Tibial nerve (tissue), 4 donors: ENCODE measurements at places on chromosomes 2 and 18.

DNA sequence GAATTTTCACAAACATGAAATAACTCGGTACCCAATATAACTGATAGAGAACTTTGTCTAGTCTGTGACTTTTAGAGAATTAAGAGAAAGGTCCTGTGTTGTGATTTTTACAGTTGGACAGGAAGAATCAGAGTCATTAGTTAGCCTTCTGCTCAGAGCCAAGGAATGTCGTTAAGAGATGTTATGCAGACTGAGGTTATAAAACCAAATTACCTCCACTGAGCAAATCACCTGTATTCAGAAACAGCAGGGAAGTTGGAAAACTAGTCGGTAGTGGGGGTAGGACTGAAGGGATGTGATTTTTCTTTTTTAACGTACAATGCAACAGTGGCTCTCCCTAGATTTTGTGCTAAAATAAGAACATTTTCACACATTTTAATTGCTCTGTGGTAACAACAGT is 18.5 kb downstream of the TANK start:
- no peak for DNase-seq

GRCh38 chr2:8303322-8303832 is 378.5 kb upstream of the ID2 start:
- peak; percentile 47 for DNase-seq

DNA sequence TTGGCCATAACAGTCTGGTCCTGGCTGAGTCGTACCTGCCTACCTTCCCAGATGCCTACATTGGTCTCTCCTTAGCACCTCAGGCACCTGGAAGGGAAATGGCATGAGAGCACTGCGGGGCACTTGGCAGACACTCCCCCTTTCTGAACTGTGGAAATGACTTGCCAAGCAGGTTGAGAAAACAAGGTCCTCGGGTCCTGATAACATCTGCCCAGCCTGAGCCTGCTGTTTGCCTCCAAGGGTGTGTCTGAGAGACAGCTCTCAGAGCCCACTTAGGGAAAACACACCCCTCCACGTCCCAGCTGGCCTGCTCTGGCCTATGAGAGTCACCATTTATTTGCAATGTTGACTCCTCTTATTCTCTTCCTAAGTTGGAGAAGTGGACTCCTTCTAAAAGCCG is 10.5 kb downstream of the FAM110C start:
- DNase-seq, result no peak

DNA sequence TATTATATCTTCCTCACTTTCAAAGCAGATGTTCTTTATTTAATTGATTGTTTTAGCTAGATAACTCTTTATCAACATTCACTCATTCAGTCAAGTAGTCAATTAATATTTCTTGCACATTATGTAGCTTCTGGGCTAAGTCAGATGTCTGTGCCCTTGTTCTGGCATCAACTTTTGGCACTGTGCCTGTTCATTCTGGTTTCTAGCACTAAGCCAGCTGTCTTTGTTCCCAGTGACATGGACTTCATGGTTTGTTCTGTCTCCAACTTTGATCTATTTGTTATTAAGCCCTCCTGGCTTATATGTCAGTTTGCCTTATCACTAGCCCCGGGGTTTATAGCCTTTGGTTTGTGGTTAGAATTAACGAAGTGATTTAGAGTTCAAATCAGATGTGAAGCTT is 247.9 kb upstream of the SYT4 start:
- no peak for DNase-seq

DNA sequence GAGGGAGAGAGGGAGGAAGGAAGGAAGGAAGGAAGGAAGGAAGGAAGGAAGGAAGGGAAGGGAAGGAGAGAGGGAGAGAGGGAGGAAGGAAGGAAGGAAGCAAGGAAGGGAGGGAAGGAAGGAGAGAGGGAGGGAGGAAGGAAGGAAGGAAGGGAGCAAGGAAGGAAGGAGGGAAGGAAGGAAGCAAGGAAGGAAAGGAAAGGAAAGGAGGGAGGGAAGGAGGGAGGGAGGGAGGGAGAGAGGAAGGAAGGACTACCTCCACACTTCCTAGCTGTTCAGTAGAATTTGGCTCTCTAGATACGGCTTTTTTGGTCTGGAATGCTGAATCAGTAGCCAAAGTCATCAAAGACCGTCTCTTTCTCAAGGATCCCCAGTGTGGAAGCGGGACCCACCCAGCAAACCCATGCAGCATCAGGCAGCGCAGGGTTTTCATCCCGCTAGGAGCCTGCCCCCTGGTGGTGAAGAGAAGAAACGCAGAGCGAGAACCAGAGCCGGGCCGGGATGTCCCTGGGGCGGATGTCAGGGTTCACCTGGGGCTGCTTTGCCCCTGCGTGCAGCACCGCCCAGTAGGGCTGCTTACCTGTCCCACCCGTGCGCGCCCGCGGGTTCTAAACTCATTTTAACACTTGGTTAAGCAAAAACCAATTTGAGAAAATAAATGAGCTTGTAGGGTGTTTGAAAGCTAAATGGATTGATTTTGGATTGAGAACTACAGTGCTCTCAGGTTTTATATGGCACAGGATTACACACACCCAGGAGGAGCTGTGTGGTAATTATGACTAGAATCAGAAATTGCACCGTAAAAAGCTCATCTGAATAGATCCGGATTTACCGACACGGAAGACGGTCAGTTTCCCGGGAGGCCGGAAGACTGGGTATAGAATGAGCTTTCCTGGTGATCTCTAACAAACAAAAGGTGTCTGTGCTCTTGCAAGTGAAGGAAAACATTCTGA is 48.1 kb upstream of the ARL4C start:
- DNase-seq, result peak; percentile 63

GRCh38 chr2:192298664-192299063 is 103.9 kb upstream of the TMEFF2 start:
- DNase-seq, result no peak

- DNase-seq, result no peak
Observed at GRCh38 chr2:127037476-127037875, 69.5 kb downstream of the BIN1 start.

- no peak for DNase-seq
Observed at GRCh38 chr2:3078684-3079083, 298.9 kb downstream of the EIPR1 start.

DNA sequence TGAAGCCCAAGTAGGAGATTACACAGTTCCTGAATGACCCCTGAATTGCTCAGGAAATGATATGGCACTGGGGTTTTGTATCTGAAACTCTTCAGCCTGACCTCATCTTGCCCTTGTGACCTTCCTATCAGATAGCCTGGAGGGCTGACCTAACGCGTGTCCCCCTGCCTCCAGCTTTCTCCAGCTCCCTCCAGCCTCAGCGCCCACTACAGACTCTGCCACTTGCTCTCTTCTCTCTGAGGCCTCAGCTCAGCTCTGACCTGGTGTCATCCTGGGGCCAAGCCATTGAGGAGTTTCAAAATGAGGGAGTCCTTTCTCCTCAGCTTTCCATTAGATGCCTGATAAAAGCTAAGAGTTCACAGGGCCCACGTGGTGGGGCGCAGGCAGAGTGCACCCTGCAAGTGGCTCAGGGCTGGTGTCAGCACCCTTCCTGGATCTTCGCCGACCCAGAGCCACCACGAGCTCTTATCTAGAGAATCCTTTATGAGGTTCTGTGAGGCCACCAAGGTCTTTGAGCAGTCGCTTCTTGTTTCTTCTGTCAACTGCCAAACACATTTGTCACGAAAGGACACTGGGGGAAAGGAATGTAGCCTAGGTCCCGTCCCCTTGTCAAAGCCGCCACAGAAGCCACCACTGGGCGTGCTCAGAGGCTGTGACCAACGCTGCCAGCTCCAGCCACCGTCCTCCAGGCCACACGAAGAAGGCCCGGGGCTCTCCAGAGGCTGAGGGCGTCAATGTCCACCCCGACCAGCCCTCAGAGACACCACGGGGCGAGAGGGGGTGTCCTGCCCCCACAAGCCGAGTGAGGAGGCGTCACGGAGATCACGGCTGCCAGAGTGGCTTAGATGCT is 131.3 kb upstream of the GPC1 start:
- DNase-seq, result no peak

DNA sequence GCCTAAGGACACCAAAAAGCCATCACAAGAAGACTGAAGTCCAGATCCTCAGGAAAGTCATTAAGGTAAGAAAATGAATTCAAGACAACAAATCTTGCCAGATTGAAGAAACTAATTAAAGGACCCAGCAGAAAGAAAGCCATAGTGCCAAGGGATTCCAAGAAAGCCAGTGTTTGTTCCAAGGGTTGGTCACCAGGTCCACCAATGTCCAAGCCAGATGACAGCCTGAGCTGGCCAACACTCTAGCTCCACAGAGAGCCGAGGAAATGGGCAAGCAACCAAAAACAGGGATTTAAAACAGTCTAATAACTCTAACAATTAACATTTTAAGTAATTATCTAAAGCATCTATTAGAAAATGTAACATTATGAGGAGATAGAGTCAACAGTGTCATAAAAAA is 49.2 kb downstream of the DNER start:
- no peak for DNase-seq

- DNase-seq, result no peak
Observed at GRCh38 chr2:68330691-68331090, 10.9 kb upstream of the CNRIP1 start.

DNA sequence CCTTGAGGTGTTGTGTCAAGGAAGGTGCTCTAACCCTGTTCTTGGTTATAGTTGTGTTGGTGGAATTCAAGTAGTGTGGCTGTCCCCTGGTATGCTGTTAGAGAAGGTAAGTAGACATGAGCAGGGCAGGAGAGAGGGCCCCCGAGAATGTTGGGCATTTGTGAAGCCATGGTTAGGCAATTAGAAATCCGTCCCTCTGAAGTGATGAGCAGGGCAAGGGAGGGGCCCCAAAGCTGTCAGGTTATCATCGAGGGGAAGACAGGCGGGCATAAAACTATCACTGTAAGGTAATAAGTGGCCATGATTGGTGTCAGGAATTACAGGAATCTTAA is 5.2 kb downstream of the XRCC5 start:
- DNase-seq, result no peak

- no peak for DNase-seq
Observed at GRCh38 chr2:48699348-48699930, 56.1 kb downstream of the LHCGR start.

GRCh38 chr2:129768485-129769184 is 210.8 kb upstream of the RAB6C start:
- DNase-seq, result no peak

- DNase-seq, result peak; percentile 42
Observed at GRCh38 chr2:20050104-20050645, 1.3 kb downstream of the LAPTM4A start.

DNA sequence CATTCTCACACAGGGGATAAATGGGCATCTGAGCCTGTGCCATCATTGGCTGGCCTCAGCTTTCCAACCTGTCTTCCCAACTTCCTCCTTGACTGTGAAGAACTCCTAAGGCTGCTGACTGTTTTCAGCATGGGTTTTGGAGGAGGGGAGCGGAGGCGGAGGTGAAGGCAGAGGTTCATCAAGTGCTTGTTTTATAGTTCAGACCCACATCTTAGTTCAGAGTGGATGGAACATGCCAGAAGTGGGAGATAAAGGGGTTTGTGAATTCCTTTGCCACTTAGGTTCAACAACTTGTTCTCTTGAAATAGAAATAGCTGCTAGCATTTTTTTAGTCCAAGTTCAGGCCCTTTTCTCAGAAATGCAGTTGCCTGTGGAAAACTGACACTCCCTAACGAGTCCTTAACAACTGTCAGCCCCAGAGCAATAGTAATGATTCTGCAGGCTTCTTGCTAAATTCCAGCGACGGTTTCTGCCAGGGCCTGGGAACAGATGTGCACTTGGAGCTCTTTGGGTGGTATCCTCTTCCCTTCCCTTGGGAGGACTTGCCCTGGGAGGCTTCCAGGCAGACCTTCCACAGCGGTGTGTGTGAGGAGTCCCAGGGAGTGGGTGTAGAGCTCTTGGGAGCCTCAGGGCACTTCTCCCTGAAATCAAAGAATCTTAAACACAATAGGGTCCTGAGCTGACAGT is 30.1 kb upstream of the ITGA6 start:
- DNase-seq, result no peak
